ENCODE measurements at places on chromosomes 3 and 15.
A peak's percentile ranks its signal among the peaks of the same experiment; 100 is the strongest.

DNA sequence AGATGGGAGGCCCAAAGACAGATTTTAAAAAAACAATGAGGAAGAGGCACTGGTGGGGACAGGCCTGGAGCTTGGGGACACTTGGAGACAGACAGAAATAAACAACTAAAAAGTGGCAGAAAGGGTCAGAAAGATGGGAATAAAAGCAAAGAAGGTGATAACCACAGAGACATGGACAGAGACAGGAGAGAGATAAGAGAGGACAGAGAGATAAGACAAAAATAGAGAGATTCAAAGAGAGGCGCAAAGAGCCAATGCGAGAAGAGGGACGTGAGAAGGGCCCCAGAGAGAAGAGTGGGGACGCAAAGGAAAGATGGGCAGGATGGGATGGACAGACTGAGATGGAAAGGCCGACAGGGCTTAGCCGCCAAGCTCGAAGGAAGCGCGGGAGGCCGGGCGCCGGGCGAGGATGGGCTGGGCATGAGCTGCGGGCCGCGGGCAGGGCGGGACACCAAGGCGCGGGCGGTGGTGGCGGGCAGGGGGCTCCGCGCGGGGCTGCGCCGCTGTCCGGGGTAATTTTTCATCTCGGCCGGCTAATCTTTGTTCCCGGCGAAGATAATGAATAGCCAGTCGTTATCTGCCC, 3.1 kb upstream of the GATA2 start:
- no peak for DNase-seq

- DNase-seq = no peak
Observed at GRCh38 chr15:27268923-27269322, 297.9 kb downstream of the GABRG3 start.

- DNase-seq = no peak
Observed at GRCh38 chr15:71515375-71516186, 294.8 kb upstream of the NR2E3 start.

DNA sequence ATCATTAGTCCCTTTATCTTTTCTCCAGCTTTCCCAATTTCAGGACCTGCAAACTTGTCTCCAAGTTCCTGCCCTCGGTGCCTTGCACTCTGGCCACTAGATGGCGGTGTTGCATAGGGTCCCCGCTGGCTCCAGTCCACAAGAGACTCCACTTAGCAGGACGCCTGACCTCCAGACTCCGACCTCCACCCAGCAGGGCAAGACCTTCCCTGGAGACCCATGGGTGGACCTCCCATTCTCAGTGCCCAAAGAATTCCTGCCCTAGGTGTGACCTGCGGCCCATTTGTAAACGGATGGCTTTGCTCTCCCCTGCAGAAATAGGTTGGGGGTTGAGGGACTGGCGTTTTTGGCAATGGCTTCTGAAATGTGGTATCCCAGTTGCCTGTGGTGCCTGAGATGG, 82.6 kb downstream of the LSM3 start:
- DNase-seq = peak; percentile 35

- no peak for DNase-seq
Observed at GRCh38 chr3:193803288-193803687, 210.3 kb downstream of the OPA1 start.

DNA sequence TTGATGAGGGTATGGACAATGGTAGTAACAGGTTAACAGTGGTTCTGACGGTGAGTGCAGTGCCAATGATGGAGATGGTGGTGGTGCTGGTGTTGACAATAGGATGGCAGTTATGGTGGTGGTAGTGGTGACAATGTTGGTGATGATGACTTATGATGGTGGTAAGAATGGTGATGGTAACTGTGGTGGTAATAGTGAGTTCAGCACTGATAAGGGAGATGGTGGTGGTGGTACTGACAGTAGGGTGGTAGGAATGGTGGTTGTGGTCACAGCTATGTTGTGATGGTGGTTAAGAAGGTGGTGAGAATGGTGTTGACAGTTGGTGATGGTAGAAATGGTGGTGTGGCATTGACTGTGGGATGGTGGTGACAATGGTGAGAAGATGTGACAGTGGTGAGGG, 13.4 kb upstream of the INSYN1 start:
- DNase-seq = no peak

- no peak for DNase-seq
Observed at GRCh38 chr15:48683991-48684765, 38.7 kb upstream of the FBN1 start.

DNA sequence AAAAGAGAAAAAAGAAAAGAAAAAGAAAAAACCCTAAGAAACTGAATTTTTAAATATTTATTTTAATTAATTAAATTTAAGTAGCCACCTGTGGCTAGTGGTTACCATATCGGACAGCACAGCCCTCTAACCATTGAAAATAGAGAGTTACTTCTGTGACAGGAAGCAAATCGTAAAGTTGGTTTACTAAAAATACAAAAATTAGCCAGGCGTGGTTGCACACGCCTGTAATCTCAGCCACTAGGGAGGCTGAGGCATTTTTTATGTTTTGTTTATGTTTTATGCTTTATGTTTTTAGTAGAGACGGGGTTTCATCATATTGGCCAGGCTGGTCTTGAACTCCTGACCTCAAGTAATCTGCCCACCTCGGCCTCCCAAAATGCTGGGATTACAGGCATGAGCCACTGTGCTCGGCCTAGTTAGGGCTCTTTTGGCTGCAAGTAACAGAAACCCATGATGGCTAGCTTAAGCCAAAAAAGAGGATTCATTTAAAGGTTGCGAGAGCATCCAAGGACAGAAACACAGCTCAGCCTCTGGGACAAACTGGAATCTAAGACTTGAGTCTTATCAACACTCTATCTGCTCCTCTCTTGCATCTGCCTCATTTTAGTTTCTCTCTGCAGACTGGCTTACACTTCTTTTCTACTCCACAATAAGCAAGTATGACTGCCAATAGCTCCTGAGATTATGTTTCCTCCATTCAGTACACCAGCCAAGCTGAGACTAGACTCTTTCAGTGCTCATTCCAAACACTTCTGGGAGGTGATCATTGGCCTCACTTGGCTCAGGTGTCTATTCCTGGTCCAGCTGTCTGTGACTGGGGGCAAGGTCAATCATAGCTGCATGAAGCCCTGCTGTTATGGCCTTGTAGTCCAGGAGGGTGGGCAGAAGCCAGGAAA, 6.8 kb upstream of the SKIL start:
- DNase-seq = no peak

GRCh38 chr15:33679061-33679460, 289.2 kb upstream of the CHRM5 start:
- no peak for DNase-seq

DNA sequence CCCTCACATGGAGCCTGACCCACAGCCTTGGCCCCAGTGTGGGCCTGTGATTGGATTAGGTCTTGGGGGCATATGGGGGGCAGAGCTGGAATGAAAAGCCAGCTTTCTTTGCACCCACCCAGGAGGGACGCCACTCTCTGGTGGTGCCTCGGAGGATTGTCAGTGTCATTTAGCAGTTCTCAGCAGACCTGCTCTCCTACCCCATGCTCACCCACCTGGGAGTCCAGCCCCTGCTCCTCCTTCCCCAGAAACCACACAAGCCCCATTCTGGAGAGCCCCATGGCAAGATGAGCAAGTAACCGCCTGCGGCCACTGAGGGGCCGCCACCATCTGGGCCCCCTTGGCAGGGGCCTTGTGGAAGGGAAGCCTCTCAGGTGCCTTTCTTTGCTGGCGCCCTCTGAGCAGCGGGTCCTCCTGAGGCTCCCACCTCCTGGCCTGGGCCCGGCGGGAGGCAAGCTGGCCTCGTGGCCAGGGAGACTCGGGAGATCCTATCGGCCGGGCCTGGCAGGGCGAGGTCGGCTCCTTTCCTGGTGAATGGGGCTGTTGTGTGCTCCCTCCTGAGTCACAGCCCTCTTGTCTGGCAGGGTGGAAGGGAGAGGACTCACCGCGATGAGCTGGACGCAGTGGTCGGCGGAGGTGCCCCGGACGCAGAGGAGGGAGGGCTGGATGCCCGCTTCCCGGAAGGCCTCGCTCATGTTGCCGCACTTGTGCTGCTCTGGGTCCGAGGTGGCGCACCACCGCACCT, 2.3 kb downstream of the MELTF start:
- DNase-seq = no peak

DNA sequence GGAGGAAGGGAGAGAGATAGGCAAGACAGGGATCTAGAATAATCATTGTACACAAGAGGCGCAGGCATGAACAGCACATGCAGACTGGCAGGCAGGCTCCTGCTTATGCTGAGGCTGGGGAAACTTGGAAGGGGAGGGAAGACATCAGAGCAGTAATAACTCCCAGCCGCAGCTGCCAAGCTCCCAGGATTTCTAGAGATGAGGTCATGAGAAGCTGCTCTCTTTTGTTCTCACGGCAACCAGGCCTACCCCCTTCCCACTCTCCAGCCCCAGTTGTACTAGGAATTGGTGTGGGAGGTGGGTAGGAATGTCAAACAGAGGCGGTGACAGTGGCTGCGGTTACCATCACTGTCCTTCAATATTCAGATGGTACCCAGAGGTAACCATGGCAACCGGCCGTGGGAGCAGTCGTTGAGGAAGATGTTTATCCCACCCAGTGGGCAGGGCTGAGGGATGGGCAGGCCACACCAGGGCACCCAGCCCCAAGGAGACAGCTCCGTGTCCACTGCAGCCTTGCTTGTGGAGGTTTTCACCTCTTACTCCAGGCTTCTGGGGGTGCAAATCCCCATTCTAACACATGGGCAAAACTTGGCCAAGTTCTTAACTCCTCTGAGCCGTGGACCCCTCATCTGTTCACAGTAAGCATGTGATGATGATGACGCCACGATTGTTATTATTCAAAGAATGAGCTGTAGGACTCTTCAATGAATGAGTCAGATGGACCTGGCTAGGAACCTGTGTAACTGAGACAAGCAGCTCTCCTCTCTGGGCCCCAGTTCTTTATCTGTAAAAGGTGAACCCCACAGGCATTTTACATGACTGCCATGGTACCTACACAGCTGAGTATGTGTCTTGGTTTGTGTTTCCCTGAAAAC, 360.8 kb upstream of the PROK2 start:
- DNase-seq = no peak

GRCh38 chr3:185552358-185552877, at the start of gene LIPH:
Gene LIPH (minus strand): TSS chr3:185552588. CDS start chr3:185552471, 117 bp downstream.
- DNase-seq = no peak

DNA sequence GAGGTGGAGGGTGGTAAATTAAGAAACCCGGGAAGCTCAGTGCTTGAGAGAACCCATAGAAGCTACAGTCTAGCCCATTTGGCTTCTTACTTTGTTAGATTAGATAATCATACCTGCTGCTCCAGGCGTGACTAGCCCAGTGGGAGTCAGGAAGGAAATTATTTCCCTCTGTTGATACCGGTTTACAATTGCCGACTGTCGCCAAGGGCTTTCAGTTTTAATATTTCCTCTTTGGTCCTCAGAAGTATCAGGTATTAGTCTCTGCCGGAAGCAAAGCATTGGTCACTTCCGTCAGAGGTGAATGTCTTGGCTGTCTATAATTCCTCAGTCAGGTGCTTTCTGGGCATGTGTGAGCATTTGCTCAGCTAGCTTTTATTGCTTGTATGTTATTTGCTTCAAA, 75.2 kb downstream of the LPP start:
- no peak for DNase-seq

DNA sequence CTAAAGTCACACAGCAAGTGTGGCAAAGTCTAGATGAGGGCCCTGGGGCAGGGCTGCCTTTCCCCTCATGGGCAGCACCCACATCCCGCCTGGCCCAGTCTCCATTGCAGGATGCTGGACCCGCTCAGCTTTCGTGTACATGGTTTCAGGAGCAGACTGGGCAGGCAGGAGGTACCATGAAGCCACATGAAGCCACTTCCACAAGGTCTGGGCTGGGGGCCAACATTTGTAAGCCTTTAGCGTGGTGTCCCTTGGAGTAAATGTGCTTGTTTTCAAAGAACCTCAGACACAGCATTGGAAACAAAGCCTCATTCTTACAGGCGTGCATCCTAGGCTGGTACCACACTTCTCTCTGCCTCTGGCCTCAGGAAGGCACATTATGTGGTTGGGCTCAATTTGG, 34.5 kb downstream of the UMPS start:
- no peak for DNase-seq
